ENCODE measurements at places on chromosomes 4 and X.

DNA sequence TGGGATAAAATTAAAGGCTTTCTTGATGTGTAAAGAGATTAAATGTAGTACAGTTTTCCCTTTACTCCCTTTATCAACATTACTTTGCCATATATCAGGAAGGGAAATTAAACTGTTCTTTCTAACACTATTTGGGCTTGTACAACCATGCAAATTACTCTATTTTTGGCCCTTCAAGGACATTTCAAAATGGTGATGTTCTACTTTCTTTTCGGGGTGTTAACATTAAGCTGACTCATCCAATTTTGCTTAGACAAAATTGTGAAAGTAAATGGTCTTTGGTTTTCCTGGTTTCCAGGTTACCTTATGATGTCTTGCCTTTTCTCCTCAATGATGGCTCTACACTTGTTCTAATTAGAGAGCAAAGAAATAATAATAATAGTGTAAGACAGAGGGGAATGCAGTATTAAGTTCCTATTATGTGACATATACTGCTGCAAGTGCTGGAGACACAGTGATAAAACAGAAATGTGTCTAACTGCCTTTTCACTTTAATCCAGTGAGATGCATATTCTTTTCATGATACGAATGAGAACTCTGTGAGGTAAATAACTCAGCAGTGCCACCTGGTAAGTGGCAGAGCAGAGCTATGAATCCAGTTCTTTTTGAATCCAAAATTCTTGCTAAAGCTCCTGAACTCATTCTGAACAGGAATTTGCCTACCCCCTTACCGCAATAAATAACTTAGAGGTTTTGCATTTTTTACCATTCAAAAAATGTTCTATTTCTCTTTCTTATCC is 35.7 kb upstream of the PDE5A start:
- DNase-seq = no peak

- no peak for DNase-seq
Measured at GRCh38 chrX:42943051-42943974, 165.3 kb upstream of the PPP1R2C start.

- no peak for DNase-seq
Measured at GRCh38 chr4:3336382-3337356, 43.8 kb downstream of the RGS12 start.

GRCh38 chr4:78059524-78059889 is 2.4 kb downstream of the FRAS1 start:
- DNase-seq = peak; percentile 47

GRCh38 chr4:176845636-176846035 is 52.9 kb upstream of the VEGFC start:
- DNase-seq = no peak

- DNase-seq = no peak
Measured at GRCh38 chr4:61828960-61829359, 628.8 kb downstream of the ADGRL3 start.

- no peak for DNase-seq
Measured at GRCh38 chr4:59060895-59061294, 1950.7 kb upstream of the IGFBP7 start.

GRCh38 chr4:41133454-41134018 is 80.8 kb downstream of the APBB2 start:
- DNase-seq = no peak

GRCh38 chr4:41067369-41067768 is 147.0 kb downstream of the APBB2 start:
- no peak for DNase-seq

DNA sequence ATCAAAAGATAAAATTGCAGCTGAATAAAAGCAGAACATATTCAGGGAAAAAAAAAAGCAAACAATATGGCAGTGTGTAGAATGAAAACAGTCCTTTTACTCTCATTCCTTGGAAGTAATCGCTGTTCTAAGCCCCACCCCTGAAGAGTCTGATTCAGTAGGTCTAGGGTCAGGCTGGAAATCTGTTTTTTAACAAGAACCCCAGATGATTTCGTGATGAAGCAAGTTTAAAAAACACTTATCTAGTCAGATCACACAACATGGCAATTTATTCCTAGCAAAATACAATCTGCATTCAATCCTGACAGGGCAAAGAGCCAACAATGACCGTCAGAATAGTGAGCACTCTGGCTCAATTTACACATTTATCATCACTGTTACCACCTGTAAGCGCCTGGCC is 16.1 kb downstream of the FAM120C start:
- no peak for DNase-seq

DNA sequence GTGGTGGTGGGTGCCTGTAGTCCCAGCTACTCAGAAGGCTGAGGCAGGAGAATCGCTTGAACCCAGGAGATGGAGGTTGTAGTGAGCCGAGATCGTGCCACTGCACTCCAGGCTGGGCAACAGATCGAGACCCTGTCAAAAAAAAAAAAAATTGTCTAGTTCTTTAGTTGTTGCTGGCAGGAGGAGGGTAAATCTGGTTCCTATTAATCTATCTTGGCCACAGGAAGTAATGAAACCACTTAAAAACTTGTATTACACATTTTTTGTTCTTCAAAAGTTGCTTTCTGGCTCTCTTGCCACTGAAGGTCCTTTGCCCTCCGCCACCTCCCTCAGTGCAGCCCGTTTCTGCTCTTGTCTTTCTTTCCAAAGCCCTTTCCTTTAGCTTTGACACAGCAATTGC is 102.9 kb upstream of the ARSJ start:
- no peak for DNase-seq

DNA sequence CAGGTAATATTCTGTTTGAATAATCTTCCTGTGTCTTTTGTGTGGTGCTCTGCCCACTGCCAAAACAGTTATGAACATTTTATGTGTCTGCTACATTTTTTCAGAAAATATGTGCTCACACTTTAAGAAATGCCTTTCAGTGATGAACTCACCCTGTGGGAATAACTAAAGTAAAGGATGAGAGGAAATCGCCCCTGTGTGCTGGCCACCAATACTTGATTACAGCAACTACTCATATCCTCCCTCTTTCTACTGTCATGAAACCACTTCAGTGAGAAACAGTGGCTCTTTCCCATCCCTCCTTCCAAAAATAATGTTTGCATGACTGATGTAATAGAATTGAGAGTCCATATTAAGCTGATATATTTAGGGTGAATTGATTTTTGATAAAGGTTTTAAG is 900.9 kb downstream of the RAB28 start:
- no peak for DNase-seq

DNA sequence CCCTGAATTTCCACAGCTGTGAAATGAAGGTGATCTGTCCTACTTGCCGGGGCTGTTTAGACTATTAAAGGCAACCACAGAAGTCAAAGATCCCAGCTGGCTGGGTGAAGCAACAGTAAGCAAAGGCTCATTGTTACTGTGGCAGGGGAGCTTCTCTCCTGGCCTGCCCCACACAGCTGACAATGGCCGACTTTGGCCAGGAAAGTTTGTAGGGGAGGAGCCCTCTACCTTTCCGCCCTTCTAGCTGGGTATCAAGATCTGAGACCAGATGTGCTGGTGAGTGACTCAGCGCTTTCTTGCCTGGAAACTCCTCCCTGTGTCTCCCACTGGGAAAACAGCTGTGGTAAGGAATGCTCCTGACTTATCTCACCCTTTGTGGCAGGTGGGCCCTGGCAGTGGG is 21.1 kb downstream of the RASSF6 start:
- no peak for DNase-seq

GRCh38 chr4:66558651-66559050 is 888.4 kb upstream of the EPHA5 start:
- DNase-seq = no peak

- DNase-seq = no peak
Measured at GRCh38 chrX:87702795-87703194, 185.2 kb downstream of the KLHL4 start.

DNA sequence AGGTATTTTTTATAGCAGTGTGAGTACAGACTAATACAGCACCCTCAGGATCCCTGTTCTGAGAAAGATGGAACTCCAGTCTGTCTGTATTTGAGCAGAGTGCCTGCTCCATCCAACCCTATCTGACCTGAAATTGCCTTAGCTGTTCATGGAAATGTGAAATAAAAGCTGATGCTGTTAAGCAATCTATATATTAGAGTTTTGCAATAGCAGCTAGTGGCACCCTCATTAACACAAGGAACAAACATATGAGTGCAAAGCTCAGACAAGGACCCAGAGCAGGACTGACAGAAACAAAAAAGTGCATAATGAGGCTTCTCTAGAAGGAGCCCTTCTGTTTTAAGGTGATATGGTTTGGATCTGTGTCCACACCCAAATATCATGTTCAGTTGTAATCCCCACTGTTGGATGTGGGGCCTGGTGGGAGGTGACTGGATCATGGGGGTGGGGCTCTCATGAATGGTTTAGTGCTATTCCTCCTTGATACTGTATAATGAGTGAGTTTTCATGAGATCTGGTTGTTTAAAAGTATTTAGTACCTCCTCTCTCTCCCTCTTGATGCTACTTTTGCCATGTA is 272.9 kb upstream of the KLF3 start:
- no peak for DNase-seq

DNA sequence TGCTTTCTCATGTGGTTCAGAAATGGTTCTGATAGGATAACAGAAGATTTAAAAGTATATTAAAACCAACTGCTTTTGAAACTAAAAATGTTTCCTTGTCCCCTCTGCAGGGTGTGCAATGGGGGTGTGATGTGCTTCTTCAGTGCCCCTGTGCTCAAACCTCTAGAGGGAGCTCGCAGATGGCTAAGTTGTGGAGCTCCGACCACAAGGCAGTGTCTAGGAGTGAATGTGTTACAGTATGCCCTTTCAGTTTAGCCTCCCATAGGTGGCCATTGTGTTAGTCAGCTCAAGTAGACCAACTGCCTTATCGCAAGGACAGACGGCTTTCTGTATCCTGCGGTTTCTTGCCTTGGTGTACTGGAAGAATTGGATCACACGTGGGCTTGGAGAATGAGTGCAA is 130.5 kb downstream of the TENT5D start:
- DNase-seq = no peak

DNA sequence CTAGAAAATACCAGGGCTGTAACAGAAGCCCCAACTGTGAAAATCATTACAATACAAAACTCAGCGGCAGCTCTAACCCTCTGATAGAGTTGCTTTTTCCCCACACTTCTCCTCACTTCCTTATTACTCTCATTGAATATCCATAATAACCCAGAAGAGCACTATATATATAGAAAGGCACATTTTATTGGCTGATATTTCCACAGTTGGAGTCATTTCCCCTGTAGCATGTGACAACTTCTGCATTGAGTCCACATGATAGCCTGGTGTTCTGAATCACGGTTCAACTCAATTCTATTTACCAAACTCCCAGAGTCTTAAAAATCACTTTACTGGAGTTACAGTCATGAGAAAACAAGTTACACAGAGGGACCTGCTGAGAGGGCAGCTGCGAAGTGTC is 46.6 kb upstream of the NWD2 start:
- no peak for DNase-seq

DNA sequence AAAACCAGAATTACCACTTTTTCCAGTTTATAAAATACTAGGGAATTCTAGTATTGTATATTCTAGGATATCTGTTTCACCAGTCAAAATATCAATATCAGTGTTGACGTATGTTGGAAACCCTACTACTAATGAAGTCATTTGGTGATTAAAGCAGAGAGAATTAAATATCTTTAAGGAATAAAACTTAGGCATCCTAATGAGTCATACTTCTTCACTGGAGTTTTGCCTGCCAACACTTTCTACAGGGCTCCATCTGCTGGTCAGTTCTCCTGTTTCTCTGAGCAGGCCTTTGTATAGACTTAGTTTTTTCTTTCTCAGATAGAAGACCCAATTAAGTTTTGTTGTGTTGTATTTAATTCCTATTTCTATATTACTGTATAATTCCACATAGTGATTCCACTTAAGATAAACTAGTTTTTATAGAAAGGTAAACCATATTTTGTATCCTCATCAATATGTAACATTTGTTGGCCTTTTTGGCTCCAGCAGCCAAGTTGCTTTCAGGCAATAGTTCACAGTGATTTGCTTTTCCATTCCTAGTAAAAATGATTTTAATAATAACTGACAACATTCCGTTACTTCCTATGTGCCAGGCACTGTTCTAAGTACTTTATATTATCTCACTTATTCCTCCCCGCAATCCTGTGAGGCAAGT is 3.5 kb downstream of the AP1AR start:
- peak; percentile 46 for DNase-seq

DNA sequence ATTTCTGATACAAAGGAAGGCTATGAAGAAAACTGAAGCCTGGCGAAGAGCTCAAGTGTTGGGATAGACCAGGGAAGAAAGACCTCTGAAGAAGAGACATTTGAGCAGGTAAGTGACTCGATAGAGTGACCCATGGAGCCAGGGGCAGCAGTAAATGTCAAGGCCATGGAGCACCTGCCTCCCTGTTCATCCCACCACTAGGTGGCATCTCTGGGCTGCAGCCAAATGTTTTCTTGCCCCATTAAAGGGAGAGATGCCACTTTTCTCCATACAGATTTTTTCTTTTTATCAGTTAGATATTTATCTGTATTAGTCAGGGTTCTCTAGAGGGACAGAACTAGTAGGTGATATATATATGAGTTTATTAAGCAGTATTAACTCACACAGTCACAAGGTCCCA is 4.9 kb upstream of the ZNF81 start:
- DNase-seq = peak; percentile 27

- DNase-seq = no peak
Measured at GRCh38 chr4:82621251-82621650, 59.5 kb upstream of the TMEM150C start.

- no peak for DNase-seq
Measured at GRCh38 chr4:24645765-24646550, 61.6 kb upstream of the DHX15 start.

- DNase-seq = no peak
Measured at GRCh38 chr4:4549534-4549933, 7.7 kb upstream of the STX18 start.

- DNase-seq = no peak
Measured at GRCh38 chrX:16039834-16040233, 83.5 kb upstream of the GRPR start.

- DNase-seq = no peak
Measured at GRCh38 chr4:127311924-127312323, 320.8 kb upstream of the INTU start.

DNA sequence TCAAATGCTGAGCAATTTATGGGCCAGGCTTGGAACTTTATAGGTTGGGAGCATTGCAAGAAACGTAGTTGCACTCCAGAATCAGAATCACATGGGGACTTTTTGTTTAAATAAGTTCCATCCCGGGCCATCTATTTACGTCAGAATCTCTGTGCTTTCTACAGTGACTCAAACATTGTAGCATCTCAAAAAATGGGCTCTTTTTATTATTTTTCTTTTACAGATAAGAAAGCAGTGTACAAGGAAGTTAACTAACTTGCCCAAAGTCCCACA is 10.2 kb downstream of the CC2D2A start:
- DNase-seq = no peak

- DNase-seq = no peak
Measured at GRCh38 chr4:163764569-163764968, 270.1 kb downstream of the TMA16 start.
